ENCODE measurements at places on chromosomes 6 and 20. TPM values are rescaled to one million over a fixed set of nuclear protein-coding genes. Genes with fewer than 3 reads are reported as not detected.

DNA sequence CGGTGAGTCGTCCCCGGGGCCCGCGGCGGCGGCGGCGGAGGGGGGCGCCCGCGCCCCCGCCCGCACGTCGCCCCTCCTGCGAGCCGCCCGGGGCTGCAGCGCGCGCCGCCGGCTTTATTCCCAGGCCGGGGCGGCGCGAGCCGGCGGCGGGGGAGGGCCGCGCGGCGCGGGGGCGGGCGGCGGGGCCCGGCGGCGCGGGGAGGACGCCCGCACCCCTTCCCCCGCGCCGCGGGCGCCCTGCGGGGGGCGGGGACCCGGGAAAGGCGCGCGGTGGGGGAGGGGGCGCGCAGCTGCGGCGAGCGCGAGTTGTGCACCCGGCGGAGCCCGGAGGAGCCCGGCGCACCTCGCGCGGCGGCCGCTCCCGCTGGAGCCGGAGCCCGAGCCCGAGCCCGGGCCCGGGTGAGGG lies 646 bp downstream of the HMGA1 start:
- no peak for DNase-seq

- DNase-seq, result no peak
These were observed 41.2 kb downstream of the SNX9 start for GRCh38 chr6:157864185-157864761.

GRCh38 chr6:111250791-111251354 lies 163.6 kb downstream of the SLC16A10 start:
- DNase-seq, result no peak

DNA sequence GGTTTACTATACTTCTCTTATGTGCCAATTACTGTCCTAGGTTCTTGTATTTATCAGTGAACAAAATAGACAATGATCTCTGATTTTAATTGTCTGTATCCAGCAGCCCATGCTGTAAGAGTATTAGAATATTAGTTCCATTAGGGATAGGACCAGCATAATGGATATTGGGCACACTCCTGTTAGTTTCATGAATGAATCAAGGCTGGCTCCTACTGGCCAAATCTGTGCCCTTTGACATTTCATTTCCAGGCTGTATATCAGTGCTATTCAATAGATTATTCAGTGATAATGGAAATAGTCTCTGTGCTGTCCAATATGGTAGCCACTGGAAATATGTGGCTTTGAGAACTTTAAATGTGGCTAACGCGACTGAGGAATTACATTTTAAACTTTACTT lies 1007.9 kb upstream of the FLRT3 start:
- DNase-seq, result no peak

- DNase-seq, result no peak
These were observed 37.9 kb upstream of the BEND6 start for GRCh38 chr6:56916849-56917551.

DNA sequence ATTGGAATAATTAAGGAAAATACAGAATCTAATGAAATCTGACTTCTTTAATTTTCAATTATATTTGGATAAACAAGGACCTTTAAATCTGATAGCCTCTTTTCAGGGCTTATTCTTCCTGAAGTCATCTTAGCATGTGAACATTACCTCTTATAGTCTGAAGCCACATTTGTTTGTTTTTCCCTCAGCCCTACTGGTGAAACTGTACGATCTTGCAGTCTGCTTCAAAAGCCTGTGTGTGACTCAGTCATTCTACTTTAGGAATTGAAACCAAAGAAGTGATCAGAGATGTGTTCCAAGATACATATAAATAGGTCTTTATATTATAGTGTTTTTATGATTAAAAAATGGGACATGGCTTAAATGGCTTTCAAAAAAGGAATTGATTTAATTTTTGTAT lies 67.5 kb downstream of the MACROD2 start:
- no peak for DNase-seq

The KIAA1755 gene
- total RNA-seq, result 4.7 TPM

The IL17A gene
- not detected for total RNA-seq

The DXO gene
- total RNA-seq, result 28.9 TPM

GRCh38 chr20:24816431-24816830 lies 132.6 kb upstream of the CST7 start:
- no peak for DNase-seq

The ANGPT4 gene
- not detected for total RNA-seq

DNA sequence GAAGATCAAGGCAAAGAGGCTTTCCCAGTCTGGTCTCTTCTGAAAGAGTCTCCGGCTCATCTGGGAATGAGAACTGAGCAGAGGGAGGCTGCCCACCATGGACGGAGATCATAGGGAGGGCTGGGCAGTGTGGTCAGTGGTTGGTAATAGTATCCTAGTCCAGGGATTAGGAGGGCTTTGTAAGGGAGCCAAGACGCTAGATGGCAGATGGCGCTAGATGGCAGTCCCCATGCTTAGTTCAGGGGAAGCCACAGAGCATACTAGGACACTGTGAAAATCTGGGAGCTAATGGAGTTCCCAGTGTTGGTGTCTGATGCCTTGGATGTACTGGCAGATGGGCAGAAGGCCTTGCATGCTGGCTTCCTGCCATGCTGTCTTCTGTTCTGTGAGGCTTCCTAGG lies 21.7 kb upstream of the DAAM2 start:
- DNase-seq, result no peak

- no peak for DNase-seq
These were observed 7.4 kb downstream of the PCK1 start for GRCh38 chr20:57568088-57568896.

The ZSCAN16 gene
- 12.1 TPM for total RNA-seq

DNA sequence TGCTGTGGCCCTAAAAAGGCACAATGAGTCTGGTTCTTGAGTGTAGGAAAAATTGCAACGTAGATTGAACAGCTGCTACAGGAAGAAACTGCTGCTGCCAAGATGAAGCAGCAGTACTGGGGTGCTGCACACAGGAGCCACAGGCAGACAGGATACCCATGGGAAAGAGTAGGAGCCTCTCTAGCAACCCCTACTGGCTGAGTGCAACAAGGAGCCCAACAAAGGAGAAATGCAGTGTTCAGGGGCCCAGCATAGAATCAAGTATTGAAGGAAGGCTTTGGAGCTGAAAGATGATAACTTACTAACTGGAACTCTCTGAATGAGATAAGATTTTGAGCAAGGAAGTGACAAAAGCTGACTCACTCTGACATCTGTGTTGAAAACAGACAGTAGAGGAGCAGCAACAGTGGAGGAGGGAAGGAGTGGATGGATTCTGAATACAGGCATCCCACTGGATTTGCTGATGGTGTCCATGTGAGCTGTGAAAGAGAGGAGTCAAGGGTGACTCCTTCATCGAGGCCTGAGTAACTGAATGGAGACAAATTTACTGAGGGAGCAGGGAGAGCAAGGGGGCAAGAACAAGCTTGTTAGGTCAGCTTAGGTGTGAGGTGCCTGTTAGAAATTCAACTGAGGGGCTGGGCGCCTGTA lies 534.7 kb upstream of the JARID2 start:
- no peak for DNase-seq

The TMEM181 gene
- total RNA-seq, result 26.5 TPM

The HSD17B8 gene
- 13.9 TPM for total RNA-seq

The GRIK2 gene
- total RNA-seq, result 4.8 TPM

DNA sequence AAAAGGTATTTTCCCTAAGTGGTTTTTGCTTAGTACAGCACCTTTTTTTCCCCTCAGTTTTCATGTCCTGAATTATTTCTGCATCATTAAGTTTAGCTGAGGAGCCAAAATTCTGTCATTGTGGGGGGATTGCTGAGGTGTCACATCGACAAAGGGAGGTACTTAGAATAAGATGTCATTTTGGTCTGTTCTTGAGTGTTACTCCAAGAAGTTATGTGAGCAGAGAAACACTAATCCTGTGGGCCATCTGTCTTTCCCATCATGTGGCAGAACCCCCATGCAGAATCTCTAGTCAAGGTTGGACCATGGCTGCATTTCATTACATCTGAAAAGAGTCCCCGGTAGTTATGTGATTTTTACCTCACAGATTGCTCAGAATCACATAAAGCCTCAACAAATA lies 167.8 kb upstream of the CENPW start:
- DNase-seq, result no peak

- DNase-seq, result no peak
These were observed 25.5 kb downstream of the RNF144B start for GRCh38 chr6:18412644-18413043.

The PDE7B gene
- total RNA-seq, result 5.1 TPM

The SULF2 gene
- 146 TPM for total RNA-seq

GRCh38 chr6:125789167-125789566 lies 1.6 kb upstream of the NCOA7 start:
- DNase-seq, result no peak

The VSTM2L gene
- total RNA-seq, result 11.6 TPM

- DNase-seq, result no peak
These were observed 108.0 kb downstream of the PPP1R14C start for GRCh38 chr6:150250826-150251225.

DNA sequence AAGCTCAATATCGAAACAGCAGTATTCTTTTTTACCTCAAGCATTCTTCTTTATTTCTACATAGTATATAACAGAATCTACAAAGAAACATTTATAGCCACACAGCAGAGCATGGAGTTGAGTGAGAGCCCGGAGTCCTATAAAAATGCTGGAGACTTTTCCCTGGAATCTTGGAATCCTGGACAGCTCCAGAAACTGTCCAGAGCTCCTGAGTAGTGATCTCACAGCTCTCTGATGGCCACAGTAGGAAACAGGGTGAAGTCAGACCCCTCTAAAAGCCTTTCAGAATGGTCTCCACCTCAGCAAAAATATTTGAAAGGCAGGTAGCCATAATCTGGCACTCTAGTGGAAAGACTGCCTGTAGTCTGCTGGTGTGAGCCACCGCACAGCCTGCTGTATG lies 149.3 kb upstream of the STXBP5 start:
- no peak for DNase-seq

- no peak for DNase-seq
These were observed 474 bp downstream of the CEBPB start for GRCh38 chr20:50191065-50191543.

DNA sequence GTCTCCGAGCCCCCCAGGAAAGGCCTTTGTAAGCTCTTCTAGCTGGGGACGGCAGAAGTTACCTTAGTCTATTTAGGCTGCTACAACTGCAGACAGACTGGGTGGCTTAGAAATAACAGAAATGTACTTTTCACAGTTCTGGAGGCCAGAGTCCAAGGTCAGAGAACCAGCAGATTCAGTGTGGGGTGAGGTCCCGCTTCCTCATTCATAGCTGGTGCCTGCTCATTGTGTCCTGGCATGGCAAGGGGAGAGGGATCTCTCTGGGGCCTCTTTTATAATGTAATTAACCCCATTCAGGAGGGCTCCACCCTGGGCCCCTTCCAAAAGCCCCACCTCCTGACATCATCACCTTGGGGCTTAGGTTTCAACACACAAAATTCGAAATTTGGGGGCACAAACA lies 315.1 kb downstream of the CDH4 start:
- no peak for DNase-seq

- DNase-seq, result no peak
These were observed 24.1 kb upstream of the EPB41L1 start for GRCh38 chr20:36130390-36130789.

DNA sequence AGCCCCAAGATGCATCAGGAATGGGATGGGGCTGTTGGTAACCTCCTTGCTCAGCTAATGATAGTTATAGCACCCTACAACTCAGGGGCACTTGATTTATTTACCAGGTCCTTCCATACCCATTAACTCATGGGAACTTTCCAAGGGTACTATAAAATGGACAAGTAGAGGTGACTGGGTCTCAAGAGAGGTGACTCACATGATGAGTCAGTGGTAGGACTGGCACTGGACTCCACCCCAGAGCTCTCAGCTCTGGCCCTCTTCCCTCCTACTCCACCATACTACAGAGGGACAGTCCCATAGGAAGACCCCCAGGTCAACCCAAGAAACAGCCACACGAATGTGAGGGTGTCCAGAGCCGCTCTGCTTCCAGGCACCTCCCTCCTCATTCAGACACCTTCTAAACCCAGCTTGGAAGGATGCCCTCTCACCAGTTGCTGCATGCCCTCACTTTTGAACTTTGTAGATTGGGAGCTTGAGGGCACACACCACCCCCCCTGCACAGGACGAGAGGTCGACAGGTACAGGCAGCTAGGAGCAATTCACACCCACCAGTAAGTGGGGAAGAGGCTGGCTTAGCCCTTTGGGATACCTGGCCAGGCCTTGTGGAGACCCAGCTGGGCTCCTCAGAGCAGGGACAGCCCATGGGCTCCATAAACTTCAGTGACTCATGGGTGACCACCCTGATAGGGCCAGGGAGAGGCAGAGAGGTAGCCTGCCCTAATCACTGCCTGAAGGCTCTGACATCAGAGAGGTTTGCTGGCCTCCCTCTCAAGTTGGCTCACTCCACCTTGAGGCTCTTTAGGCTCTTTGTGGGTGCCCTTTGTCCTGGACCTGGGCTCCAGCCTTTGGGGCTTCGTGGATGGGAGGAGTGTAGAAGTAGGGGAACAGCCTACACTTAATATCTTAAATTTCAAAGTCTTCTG lies 81.6 kb upstream of the MLN start:
- no peak for DNase-seq

The XKR7 gene
- total RNA-seq, result 4.9 TPM

DNA sequence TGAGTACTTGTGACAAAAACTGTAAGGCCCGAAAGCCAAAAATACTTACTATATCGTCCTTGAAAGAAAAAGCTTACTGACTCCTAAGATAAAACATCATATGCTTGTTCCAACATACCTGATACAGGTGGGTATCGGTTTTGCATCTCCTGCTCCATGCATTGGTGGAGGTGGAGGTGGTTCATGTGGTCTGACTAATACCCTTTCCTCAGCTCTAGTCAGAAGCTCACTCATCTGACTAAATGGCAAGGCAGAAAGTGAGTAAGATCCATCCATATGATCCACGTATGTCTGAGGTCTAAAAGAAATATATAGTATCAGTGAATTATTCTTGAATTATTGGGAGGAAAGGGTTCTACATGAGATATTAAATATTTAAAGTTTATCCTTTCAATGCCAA lies 76.2 kb downstream of the WASF1 start:
- no peak for DNase-seq

DNA sequence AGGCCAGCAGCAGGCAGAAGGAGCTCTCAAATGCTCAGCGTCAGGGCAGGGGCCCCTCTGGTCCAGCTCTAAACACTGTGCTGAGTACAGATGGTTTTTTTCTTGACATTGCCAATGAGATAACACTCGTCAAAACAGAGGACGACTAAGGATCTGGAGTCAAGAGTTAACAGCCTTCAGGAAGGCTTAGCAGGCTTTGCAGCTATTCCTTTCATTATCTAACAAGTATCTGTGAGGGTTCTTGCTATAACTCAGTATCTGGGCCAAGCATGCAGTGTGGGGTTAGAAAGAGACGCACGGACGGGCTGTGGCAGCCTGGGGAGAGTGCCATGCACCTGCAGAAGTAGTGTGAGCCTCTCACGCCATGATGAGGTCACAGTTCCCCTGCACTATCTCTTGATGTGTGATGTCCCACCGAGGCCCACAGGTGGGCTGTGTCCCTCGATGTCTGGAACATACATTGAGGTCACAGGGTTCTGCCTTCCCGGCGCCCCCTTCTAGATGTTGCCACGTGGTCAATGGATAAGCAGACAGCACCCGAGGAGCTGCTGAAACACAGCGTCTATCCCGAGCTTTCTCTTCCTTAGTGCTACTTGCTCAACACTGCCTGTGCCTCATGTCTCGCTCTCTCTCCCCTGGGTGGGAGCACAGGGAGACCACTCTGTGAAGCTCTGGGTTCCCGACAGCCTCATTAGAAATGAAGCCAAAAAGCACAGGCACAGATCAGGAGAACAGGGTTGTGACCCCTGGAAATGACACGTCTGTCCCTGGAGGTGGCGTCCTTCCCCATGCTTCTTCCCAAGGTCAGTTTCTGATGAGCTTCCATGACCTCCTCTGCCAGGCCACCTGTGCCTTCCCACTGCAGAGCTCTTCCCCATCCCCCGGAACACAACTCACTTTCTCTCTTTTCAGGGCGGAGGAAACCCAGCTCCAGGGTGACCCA lies 85.5 kb upstream of the RPS6KA2 start:
- no peak for DNase-seq

The ADGRF1 gene
- 36.0 TPM for total RNA-seq

All from type B pancreatic cell (in vitro differentiated cells).